ENCODE measurements at places on chromosomes 5 and 9. TPM values are rescaled to one million over a fixed set of nuclear protein-coding genes. Genes with fewer than 3 reads are reported as not detected.

GRCh38 chr5:21397693-21398092 is 1409.7 kb upstream of the CDH18 start:
- no peaks in the 10 kb centered on the region for H3K27me3 ChIP-seq
- no peaks in the 10 kb centered on the region for H3K4me1 ChIP-seq
- H3K4me3 ChIP-seq, result no peak overlapping the region
- no peak overlapping the region for H3K27ac ChIP-seq
- H3K36me3 ChIP-seq, result no peaks in the 10 kb centered on the region
- no peak for DNase-seq

DNA sequence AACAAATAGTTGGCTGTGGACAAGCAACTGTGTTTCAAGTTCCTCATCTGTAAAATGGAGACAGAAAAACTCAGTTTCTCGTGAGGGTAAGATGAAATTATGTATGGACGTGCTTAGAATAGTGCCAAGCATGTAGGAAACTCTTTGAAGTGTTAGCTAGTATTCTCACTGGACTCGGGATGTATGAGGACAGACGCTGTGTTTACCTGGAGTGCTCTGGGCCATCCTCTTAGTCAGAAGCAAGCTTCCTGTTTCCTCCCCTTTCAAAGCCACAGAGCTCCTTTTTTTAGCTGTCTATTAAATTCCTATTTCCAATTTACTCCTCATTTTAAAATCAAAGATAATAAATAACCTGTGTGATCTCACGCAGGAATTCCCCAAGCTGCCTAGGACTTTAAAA is 23.8 kb upstream of the IQGAP2 start:
- H3K4me3 ChIP-seq, result no peak overlapping the region
- DNase-seq, result no peak
- H3K4me1 ChIP-seq, result no peaks in the 10 kb centered on the region
- H3K36me3 ChIP-seq, result no peaks in the 10 kb centered on the region
- no peak overlapping the region for H3K27ac ChIP-seq

- no peaks in the 10 kb centered on the region for H3K4me1 ChIP-seq
- DNase-seq, result no peak
- no peaks in the 10 kb centered on the region for H3K27me3 ChIP-seq
These were observed 206.7 kb downstream of the FAM114A2 start for GRCh38 chr5:153831973-153832372.

- no peak overlapping the region for H3K27ac ChIP-seq
- no peak for DNase-seq
- no peaks in the 10 kb centered on the region for H3K36me3 ChIP-seq
- no peaks in the 10 kb centered on the region for H3K4me1 ChIP-seq
- H3K4me3 ChIP-seq, result no peak overlapping the region
- H3K27me3 ChIP-seq, result no peaks in the 10 kb centered on the region
These were observed 32.8 kb upstream of the PLIN2 start for GRCh38 chr9:19160085-19160484.

The BAAT gene
- total RNA-seq, result not detected

The SLC45A2 gene
- total RNA-seq, result 0.58 TPM
